BE2C (cell line): ENCODE measurements at places on chromosomes 4 and X.

DNA sequence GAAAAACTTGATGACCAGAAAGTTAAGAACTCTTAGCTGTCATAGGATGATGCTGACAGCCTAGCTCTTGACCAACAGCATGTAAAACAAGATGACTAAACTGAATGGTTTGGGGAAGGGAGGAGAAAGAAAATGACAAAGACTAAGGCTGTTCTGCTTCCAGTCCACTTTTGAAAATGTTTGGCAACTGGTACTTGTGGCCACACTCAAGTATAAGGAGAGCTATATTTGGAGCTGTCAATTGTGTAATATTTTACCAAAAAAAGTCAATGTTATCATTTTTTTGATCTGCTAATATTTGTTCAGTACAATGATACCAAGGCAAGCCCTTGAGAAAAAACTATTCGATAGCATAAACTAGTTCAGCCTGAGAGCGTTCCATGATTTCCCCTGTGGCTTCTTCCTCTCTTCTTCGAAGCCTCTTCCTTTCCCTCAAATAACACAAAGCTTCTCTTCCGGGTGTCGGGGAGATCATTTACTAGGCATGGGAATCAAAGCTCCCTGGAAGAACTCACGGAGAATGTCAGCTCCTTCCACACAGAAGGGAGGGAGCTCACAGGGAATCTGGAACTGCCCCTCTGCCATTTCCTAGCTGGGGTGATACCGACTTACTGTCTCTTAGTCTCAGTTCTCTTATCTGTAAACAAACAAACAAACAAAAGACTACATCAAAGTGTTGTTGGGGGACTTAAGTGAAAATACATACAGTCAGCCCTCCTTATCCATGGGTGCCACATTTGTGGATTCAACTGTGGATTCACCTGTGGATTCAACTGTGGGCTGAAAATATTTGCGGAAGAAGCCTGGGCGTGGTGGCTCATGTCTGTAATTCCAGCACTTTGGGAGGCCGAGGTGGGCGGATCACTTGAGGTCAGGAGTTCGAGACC, 82.6 kb downstream of the SCD5 start:
- DNase-seq = no peak

DNA sequence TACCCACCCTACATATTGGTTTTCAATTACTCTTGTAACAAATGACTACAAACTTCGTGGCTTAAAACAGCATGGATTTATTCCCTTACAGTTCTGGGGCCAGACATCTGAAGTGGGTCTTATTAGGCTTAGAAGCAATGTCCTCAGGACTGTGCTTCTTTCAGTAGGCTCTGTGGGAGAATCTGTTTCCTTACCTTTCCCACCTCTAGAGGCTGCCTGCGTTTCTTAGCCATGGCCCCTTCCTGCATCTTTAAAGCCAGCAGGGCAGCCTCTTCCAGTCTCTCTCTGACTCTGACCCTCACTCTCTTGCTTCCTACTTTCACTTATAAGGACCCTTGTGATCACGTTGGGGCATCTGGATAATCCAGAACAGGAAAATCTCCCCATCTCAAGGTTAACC, 252.5 kb upstream of the PGRMC2 start:
- no peak for DNase-seq

DNA sequence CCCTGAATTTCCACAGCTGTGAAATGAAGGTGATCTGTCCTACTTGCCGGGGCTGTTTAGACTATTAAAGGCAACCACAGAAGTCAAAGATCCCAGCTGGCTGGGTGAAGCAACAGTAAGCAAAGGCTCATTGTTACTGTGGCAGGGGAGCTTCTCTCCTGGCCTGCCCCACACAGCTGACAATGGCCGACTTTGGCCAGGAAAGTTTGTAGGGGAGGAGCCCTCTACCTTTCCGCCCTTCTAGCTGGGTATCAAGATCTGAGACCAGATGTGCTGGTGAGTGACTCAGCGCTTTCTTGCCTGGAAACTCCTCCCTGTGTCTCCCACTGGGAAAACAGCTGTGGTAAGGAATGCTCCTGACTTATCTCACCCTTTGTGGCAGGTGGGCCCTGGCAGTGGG, 21.1 kb downstream of the RASSF6 start:
- DNase-seq = no peak

GRCh38 chr4:11073621-11074051, 355.1 kb downstream of the HS3ST1 start:
- DNase-seq = no peak

GRCh38 chr4:158625544-158625943, 46.1 kb downstream of the C4orf46 start:
- DNase-seq = no peak

DNA sequence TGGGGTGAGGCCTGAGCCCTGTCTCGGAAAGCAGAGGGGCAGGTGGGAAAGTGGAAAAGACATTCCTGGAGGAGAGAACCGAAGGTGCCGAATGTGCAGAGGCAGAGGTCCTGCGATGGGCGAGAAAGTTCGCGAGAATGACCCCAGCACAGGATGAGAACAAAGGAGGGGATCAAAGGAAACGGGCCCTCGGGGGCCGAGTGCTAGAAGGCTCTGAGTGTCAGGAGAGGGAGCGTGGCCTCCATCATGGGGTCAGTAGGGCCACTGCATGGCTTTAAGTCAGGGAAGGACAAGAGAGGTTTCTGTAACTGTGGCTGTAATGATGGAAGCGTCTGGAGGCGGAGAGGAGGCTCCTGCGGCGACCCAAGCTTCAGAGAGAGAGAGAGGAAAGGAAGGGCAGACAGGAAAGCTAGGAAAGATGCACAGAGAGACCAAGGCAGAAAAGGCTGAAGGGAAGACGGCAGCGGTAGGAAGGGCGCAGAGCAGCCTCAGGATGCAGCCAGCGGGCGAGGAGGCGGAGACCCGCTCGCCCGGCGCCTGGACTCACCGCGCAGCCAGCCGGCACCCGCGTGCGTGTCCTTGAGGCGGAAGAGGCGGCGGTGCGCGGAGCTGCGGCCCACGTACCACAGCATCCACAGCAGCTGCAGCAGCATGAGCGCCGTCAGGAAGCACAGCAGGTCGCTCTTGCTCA, 669 bp downstream of the OTOP1 start:
- DNase-seq = peak; percentile 28

GRCh38 chr4:55762819-55763218, 56.8 kb upstream of the EXOC1L start:
- DNase-seq = no peak

DNA sequence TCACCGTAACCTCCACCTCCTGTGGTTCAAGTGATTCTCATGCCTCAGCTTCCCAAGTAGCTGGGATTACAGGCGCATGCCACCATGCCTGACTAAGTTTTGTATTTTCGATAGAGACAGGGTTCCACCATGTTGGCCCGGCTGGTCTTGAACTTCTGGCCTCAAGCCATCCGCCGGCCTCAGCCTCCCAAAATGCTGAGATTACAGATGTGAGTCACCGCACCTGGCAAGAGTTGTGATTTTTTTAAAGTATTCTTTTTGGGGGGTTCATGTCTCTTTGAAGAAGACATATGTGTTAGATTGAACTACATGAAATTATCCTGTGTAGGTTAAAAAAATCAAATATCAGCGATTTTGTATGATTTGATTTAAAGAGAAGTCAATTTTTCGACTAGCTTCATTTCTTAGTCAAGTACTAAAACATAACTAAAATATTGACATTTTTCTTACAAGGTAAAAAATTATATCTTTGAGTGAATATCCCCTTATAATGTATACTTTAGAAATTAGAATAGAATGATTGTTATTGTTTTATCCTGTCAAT, 60.3 kb upstream of the ANTXR2 start:
- no peak for DNase-seq

GRCh38 chrX:42485601-42486000, 292.4 kb downstream of the PPP1R2C start:
- no peak for DNase-seq

- no peak for DNase-seq
Measured at GRCh38 chrX:1610166-1610565, 4.7 kb upstream of the ASMT start.

DNA sequence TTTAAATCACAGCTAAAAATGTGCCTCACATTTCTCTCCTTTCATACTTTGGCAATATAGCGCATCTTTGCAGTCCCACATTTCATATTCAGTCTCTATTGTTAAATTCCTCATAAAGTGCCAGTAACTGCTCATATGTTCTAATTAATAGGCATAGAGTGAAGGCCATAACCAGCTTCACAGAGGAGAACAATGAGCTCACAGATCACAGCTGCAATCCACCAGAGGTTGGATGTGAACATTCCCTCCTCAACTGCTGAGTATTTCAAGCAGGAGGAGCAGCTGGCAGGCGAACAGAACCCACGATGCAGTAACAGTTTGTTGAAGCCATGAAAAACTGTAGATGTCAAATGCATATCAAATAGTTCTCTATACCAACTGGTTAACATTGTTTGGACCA, 2088.7 kb upstream of the AGA start:
- DNase-seq = no peak

- DNase-seq = no peak
Measured at GRCh38 chr4:38131371-38132091, 171.3 kb downstream of the PTTG2 start.

GRCh38 chr4:146261041-146261440, 46.7 kb downstream of the REELD1 start:
- DNase-seq = no peak

GRCh38 chr4:170884969-170885570, 795.3 kb upstream of the AADAT start:
- no peak for DNase-seq

DNA sequence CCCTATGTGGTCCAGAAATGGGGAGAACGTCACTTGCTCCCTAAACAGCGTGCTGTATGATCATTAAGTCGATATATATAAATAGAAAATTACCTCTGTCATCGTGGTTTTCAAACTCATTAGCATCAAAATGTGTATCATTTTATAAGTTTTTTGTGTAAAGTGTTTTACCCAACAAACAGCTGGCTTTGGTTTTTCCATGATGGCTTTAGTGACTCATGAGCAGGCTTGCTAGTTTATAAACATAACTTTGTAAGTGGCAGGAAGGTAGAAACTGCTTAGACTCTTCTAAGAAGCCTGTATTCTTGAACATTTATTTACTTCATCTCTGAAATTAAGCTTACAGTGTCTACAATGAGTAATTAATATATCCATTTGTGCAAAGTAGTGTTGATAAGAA, 108.4 kb upstream of the DIPK2B start:
- DNase-seq = no peak

DNA sequence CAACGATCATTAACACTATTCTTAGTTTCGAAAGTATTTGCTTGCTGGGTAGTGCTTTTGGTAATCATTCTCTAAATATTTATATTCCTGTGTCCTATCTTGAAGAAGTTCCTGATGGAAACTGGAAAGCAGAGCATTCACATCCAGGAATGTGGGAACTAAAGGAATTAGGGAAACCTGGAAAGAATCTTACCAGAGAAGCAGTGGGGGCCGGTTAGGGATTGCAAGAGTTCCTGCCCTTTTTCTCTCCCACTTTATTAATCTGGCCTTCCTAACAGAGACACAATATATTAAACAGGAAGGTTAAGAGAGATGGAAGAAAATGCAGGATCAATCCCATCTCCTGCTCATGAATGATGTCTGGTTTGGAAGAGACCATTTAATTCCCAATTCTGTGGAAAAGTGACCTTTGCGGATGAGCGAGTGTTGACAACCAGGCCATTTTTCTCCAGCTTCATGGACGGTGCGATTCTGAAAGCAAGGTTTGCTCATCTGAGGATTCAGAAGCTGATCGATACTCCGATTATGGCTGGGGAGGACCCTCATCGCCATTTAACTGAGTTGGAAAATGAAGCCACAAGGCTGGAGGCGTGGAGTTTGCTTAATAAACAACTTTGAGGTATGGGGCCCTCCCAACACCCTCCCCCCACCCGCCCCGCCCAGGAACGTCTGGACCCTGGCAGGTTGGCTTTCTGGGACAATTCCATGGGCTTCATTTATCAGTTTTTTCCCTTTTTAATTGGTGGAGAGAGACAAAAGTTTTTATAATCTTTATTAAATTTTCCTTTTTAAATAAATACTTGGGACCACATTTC, 52.3 kb downstream of the C4orf51 start:
- DNase-seq = no peak

DNA sequence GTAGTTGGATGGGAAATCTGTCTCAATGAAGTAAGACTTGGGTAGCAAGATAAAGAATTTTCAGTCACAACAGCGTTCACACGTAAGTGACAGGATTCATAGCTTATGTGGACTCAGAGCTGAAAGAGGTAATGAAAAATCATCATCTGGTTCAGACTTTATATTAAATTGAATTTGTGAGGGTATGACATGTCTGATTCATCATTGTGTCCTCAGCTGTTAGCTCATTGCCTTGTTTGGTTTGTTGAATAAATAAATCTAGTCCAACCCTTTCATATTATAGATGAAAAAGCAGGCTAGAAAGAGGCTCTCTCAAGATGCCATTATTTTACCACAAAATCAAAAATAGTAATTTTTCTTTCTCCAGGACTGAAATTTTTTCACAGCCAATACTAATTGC, 2.7 kb upstream of the CYSLTR1 start:
- no peak for DNase-seq

- no peak for DNase-seq
Measured at GRCh38 chr4:152628128-152628527, 51.7 kb downstream of the TMEM154 start.

- DNase-seq = no peak
Measured at GRCh38 chr4:143396695-143397094, 60.0 kb downstream of the GAB1 start.

- DNase-seq = no peak
Measured at GRCh38 chr4:83810428-83810827, 274.5 kb downstream of the GPAT3 start.

DNA sequence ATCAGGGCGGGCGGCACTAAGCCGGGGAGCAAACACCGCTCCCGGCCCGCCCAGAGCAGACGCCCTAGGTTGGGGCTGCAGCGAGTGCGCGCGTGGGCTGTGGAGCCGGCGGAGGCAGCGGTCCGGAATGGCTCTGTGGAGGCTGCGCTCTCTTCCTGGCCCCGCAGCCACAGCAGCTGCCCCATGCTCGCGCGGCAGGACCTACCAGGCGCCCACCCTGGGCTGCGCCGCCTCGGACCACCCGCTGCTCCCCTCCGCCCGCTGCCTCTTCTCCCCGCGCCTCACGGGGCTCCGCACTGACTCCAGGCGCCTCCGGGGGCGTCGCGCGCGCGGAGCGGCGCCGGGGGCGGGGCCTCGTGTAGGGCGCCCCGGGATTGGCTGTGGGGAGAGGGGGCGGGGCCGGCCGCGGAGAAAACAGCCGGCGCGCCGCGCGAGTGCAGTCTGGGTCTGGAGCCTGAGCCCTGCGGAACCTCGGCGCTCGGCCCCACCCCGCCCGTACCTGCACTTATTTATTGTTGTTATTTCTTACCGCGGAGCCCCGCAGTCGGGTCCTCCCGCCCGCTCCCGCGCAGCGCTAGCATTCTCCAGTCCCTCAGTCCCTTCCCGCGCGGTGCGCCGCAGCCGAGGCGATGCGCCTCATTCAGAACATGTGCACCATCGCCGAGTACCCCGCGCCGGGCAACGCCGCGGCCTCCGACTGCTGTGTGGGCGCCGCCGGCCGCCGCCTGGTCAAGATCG, at the start of gene RASL11B:
RASL11B (plus strand) TSS at position 439 of the 738 bp plus-strand sequence; CDS start at position 630, 191 bp downstream.
- DNase-seq = peak; percentile 92

- DNase-seq = no peak
Measured at GRCh38 chr4:147182041-147182440, 236.4 kb upstream of the TTC29 start.

GRCh38 chr4:56995525-56995924, 16.8 kb downstream of the POLR2B start:
- DNase-seq = no peak

- no peak for DNase-seq
Measured at GRCh38 chrX:43679778-43680177, 23.7 kb downstream of the MAOA start.
